ENCODE measurements at places on chromosomes 7 and 10.
A peak's percentile ranks its signal among the peaks of the same experiment; 100 is the strongest.

DNA sequence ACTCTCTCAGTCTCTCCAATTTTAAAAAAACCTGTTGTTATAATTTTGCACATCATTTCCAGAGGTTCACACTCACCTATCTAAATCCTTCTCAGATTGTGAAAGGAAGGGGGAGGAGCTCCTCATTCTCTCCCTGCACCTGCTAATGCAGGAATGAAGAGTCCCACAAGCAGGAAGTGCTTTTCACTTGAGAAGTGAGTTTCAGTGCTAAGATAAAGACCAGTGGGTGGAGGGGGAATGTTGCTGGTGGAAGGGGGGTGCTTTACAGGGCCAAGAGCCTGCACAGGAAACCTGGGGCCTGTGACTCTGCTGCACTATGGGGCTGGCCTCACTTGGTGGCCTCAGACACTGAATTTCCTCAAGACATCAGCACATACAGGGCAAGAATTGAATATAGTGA lies 176.4 kb downstream of the PTPN20 start:
- DNase-seq, result no peak

GRCh38 chr10:62093863-62094291 lies 174.8 kb downstream of the RTKN2 start:
- peak; percentile 67 for DNase-seq

DNA sequence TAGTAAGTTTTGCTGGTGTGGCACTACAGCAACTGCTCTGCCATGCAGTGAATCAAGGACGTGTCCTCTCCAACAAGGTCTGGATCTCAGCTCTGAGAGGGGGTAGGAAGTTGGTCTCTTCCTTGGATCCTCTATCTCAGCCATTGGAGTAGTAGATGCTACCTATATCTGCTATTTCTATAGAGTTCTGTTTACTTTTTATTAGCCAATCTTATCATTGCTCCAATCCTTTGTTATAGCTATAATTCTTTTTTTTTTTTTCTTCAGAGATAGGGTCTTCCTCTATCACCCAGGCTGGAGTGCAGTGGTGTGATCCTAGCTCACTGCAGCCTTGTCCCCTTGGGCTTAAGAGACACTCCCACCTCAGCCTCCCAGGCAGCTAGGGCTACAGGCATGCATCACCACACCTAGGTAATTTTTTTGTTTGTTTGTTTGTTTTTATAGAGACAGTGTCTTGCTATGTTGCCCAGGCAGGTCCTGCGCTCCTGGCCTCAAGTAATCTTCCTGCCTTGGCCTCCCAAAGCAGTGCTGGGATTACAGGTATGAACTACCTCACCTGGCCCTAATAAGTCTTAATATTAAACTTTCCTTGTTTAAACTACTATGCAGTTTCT lies 155.2 kb upstream of the ASAH2 start:
- DNase-seq, result no peak

DNA sequence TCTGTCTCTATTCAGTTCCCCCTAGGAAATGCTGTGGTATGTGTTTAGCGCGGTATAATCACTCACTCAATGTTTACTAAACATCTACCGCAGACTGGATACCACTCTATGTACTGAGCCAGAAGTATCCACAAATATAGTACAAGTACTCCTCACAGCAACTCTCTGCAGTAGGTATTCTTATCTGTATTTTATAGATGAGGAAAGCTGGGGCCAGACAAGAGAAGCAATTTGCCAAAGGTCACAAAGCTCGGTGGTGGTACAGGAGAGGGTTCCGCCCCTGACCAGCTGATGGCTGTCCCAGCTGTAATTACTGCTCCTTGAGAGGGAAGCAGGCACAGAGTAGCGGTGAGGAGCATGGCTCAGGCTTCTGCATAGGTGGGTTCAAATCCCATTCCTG lies 184.1 kb downstream of the DOCK4 start:
- DNase-seq, result no peak

GRCh38 chr7:50954245-50954644 lies 171.5 kb upstream of the GRB10 start:
- no peak for DNase-seq

DNA sequence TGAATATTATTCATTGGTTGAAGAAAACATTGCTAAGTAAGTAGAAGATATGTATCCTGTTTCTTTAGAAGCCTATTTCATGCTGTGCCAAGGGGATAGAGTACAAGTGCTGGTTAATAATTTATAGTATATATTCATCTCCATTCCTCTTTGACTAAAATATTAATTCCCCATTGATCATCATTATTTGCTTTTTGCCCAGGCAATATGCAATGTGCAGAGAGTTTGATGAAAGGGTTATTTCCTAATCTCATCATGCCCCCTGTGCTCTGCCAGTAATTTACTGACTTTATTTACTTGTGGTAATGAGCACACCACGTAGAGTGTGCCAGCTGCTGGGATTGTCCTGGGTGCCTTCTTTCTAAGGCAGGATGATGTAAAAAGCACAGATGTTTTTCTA lies 180.9 kb downstream of the REEP3 start:
- DNase-seq, result no peak

- no peak for DNase-seq
Observed at GRCh38 chr7:127629268-127629854, 11.4 kb upstream of the PAX4 start.

DNA sequence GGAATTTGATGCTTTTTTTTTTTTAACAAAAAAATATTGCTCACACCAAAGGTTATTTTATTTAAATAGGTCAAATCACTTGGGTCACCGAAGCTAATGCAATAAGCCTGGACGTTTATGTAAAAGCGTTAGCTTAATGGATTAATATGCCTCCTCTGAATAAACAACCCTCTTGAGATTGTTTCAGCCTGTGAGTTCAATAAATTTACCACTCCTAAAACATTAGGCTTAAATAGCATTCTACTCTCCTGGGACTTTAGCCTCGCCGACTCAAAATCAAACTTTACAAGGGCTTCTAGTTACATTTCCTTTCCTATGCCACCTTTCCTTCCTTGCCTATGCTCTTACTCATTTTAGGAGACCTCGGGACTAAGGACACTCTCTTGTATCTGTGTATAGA lies 79.3 kb downstream of the DNAJB9 start:
- no peak for DNase-seq

- no peak for DNase-seq
Observed at GRCh38 chr7:12358694-12359093, 45.0 kb downstream of the VWDE start.

- no peak for DNase-seq
Observed at GRCh38 chr10:43153901-43154300, 15.7 kb downstream of the CSGALNACT2 start.

GRCh38 chr10:57142925-57143576 lies 782.0 kb upstream of the ZWINT start:
- no peak for DNase-seq

GRCh38 chr10:97915346-97916131 lies 65.9 kb downstream of the GOLGA7B start:
- DNase-seq, result no peak

DNA sequence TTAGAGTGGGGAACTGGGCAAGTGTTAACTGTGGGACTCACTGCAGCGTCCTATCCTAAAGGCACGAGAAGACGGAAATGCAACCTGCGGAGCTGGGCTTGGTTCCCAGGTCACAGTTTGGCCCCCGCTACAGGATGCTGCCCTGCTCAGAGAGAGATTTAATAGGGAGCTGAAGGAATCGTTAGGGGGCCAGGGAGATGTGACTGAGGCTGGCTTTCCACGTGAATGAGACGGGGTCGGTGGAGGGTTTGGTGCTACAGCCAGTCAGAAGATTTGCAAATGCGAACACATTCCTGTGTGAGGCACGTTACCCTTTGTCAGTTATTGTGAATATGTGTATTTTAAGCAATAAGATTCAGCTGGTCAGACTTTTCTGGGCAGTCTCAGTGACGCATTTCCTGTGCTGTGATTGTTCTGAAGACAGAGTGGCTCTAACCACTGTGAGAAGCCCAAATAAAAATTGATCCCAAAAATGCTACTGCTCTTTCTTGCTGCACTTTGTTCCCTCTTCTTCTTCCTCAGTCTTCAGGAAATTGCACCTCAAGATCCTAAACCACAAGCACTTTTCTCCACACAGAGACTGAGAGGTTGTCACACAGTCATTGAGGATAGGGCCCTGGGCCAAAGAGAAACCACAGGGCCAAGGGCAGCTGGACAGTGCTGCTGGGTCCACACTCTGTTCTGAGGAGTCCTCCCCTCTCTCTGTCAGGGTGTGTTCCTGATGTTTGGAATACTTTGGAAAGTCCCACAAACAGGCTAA lies 21.2 kb downstream of the CYP17A1 start:
- peak; percentile 57 for DNase-seq

DNA sequence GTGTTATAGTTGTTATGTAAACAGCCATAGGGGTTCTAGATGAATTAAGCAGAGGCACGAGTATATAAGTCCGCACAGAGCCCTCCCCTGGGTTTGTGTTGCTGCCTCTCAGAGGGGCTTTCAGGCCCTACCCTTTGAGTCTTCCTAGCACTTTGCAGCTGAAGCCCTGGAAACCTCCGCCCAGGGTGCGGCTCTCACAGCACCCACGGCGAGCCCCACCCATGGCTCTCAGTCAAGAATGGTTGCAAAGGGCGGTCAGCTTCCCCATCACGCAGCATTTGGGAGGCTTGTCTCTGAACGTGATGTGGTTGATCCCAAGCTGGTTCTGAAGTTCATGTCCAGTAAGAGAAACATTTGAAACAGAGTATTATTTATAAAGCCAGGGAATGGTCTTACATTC lies 18.8 kb upstream of the INSIG1 start:
- no peak for DNase-seq

DNA sequence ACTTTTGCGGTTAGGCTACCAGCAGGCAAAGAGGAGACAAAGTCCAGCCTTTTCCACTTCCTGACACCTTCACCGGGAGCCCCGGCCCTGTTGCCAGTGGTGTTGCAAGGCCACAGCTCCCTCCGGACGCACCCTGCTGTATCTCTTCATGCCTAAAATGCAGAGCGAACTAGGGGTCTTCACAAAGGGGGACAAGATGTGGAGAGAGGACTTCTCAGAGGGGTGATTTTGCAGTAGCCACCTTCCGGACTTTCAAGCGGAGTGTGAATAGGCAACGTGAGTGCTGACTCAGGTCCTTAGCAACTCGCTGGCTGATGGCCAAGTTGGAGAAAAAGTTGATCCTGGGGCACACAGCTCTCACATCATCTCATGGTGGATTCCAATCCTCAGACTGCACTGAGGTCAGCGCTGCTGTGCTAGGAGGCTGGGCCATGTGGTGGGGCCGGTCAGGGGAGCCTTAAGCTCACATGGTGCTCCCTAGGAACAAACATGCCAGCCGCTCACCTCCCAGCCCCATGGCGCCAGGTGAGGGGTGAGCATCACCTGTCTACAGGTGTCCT lies 166.3 kb downstream of the LCOR start:
- DNase-seq, result peak; percentile 45

- no peak for DNase-seq
Observed at GRCh38 chr7:92685136-92686042, 95.2 kb upstream of the FAM133B start.

GRCh38 chr10:77857272-77857671 lies 69.3 kb downstream of the DLG5 start:
- no peak for DNase-seq

- peak; percentile 63 for DNase-seq
Observed at GRCh38 chr7:41053820-41054219, 649.1 kb downstream of the INHBA start.

- DNase-seq, result no peak
Observed at GRCh38 chr7:155333346-155334234, 35.9 kb downstream of the INSIG1 start.

DNA sequence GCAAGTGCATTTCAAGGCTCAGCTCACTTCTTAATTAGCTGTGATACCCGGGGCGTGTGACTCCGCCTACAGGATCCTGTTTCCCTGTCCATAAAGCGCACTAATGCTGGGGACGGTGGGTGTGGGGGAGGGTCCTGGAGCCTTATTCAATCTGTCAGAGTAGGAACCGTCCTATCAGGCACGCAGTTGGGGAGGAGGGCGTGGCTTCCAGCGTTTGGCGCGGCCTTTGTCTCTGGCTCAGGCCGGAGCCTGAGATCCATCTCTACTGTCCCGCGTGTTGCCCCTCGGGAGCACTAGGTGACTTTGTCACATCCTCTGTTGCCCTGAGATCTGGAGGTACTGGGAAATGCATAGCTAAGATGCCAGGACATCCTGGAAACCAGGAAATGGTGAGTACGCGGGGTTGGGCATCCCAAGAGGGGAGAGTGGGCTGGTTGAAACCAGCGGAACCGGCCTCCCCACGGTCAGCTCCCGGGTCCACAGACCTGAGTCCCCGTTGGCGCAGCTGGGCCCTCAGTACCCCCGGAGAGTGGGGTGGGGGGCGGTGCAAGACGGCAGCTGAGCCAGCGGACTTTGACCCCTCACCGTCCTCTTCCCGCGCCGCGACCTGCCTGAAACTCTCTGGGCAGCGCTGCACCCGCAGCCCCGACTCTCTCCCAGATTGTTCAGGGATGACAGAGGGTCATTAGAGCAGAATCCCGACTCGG lies 104.4 kb upstream of the ZNF92 start:
- no peak for DNase-seq

- DNase-seq, result peak; percentile 26
Observed at GRCh38 chr10:100562008-100562672, 26.4 kb downstream of the HIF1AN start.

GRCh38 chr7:3683546-3684539 lies 382.8 kb downstream of the SDK1 start:
- DNase-seq, result no peak

- no peak for DNase-seq
Observed at GRCh38 chr10:11026773-11027172, 9.1 kb downstream of the CELF2 start.

GRCh38 chr7:7761340-7761973 lies 43.0 kb upstream of the RPA3 start:
- peak; percentile 68 for DNase-seq

DNA sequence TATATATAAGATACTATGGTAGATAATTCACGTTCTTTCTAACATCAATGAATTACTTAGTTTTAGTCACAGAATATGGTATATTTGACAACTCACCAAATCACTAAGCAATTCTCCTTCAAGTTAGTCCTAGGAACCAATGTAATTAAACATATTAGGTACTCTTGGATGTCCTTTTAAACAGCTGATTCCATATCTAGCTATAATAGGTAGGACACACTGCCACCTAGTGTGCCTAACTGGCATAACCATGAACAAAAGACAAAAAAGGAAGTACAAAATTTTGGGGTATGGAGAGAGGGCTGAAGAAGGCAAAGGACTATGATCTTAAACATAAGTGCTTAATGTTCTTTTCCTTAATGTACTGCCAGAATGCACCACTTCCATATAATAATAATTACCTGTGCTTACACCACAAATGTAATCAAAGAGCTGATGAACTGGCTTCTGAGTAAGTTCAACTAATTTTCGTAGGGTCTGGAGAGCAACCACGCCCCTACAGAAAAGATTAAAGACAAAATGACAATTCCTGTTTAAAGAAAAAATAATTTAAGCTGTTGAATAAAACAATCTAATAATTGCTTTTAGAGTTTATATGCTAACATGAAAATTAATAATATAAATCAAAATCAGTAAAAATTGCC lies 28.7 kb downstream of the PNPLA8 start:
- peak; percentile 47 for DNase-seq

DNA sequence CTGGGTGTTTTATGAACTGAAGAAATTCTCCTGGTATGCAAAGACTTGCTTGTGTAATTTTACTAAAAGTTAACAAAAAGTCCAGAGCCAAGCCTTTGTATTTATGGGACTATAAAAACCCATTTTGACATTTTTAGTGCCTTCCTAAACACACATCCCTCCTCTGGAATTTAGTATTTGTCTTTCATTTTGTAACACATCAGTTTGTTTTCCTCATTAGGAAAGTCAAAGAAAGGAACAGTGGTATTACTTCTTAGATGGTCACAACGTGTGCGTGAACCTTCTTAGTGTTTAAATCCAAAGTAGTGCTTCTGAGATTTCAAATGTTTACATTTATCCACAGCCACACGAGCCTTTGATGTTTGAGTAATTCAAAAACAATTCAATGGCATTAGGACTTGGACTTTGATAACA lies 103.2 kb upstream of the TMEM106B start:
- no peak for DNase-seq

GRCh38 chr10:23693925-23694324 lies 255.1 kb downstream of the OTUD1 start:
- no peak for DNase-seq
